PC-9 (cell line): ENCODE measurements at places on chromosomes 4 and X. TPM values are rescaled to one million over a fixed set of nuclear protein-coding genes. Genes with fewer than 3 reads are reported as not detected.

RRH gene
- total RNA-seq: 0.24 TPM in 1 of 2 replicates, not detected in the other

PABPC1L2A gene
- total RNA-seq: not detected in 2 replicates

NR3C2 gene
- total RNA-seq: 0.93 and 0.96 TPM in 2 replicates

CT45A5 gene
- total RNA-seq: not detected in 2 replicates

KIF4A gene
- total RNA-seq: 36.7 and 52.9 TPM in 2 replicates
